Astrocyte of the spinal cord (primary cell): ENCODE measurements at places on chromosomes 1 and 21.

GRCh38 chr1:92859400-92860039 lies 27.7 kb downstream of the RPL5 start:
- DNase-seq: no peak

- DNase-seq: no peak
These were observed 2.2 kb upstream of the PTPN7 start for GRCh38 chr1:202162418-202163280.

- no peak for DNase-seq
These were observed 45.3 kb downstream of the NDC1 start for GRCh38 chr1:53792806-53793205.

DNA sequence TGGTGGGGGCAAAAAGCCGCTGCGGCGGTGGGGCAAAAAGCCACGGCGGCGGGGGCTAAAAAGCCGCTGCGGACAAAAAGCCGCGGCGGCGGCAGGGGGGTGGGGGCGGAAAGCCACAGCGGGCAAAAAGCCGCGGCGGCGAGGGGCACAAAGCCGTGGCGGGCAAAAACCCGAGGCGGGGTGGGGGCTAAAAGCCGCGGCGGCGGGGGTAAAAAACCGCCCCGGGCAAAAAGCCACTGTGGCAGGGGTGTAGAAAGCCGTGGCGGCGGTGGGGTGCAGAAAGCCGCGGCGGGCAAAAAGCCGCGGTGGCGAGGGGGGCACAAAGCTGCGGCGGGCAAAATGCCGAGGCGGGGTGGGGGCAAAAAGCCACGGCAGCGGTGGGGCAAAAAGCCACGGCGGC lies 3901.8 kb downstream of the SRGAP2C start:
- no peak for DNase-seq

DNA sequence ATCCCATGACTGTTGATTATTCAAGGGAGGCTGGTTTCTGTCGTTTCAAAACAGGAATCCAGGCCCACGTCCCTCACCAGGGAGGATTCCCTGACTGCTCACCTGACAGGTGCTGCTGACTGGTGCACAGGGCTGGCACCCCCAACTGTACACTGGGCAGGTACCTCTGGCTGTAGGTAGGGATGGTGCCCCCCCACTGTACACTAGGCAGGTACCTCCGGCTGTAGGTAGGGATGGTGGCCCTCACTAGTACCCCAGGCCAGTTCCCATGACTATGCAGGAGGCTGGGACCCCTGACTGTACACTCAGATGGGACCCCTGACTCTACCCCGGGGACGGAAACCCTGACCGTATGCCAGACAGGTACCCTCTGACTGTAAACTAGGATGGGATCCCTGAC lies 33.6 kb upstream of the PDE9A start:
- DNase-seq: no peak

DNA sequence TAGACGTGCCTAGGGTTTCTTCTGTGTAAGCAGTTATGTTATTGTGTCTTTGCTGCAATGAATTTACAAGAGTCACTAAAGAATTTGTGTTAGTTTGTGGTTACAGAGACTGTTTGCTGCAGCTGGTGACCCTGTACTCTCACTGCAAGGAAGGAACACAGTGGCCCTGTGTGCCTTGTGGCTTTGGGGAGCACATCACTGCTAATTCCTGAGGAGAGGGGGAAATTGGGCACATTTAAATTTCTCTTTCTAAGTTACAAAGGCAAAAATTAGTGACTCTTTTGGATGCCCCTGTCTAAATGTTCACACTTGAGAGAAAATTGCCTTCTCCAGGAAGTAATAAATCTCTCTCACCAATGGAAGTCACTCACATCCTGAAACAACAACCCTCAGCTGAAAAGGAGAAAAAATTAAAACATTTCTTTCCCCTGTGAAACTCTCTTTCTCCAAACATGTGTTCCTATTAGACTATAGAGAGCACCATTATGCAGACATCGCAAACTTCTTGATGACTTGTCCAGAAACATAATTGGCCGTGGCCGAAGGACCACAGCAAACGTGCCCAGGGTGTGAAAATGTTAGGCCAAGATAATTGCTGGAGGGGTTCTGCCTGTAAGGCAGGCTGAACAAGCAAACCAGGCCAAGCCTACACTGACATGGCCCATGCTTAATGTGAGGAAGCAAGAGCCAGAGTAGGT lies 32.3 kb upstream of the SPAG17 start:
- peak; percentile 1 for DNase-seq

GRCh38 chr1:60952612-60953111 lies 129.7 kb upstream of the NFIA start:
- no peak for DNase-seq

DNA sequence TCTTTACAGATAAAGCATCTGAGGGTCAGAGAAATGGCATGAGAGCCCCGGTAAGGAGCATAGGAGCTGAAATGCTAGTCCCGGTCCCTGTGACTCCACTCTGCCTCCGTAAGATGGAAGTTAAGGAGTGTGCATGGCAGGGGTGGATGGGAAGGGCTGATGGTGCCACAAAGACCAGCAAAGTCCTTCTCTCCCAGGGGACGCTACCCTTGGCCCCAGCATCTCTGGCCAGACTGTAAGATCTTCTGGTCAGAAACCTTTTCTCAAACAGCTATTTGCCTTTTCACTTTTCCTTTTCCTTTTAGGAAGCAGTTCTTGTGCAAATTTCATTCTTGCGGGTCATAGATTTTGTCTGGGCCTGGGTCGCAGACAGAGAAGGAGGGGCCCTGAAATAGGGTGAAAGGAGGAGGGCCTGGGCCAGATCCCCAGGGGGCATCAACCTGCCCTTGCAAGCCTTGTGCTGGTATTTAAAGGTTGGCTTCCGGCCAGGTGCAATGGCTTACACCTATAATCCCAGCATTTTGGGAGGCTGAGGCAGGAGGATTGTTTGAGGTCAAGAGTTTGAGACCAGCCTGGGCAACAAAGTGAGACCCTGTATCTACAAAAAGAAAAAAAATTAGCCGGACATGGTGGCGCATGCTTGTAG lies 14.4 kb upstream of the EPS8L3 start:
- no peak for DNase-seq
